ENCODE measurements at places on chromosomes 5 and 9. TPM values are rescaled to one million over a fixed set of nuclear protein-coding genes. Genes with fewer than 3 reads are reported as not detected.

The SAPCD2 gene
- 0.22 TPM for polyA plus RNA-seq

The CYSTM1 gene
- 12.8 TPM for polyA plus RNA-seq

The PHYKPL gene
- 19.5 TPM for polyA plus RNA-seq

The ANGPTL2 gene
- polyA plus RNA-seq: 0.10 TPM

The ADAMTS12 gene
- 0.08 TPM for polyA plus RNA-seq

The KCNT1 gene
- 0.67 TPM for polyA plus RNA-seq

The TMEFF1 gene
- 295 TPM for polyA plus RNA-seq

The TMEM215 gene
- not detected for polyA plus RNA-seq

The ECSCR gene
- not detected for polyA plus RNA-seq

The CORO2A gene
- 1.9 TPM for polyA plus RNA-seq

The SOWAHA gene
- 26.9 TPM for polyA plus RNA-seq

The PCDHA10 gene
- 6.7 TPM for polyA plus RNA-seq

The NRARP gene
- polyA plus RNA-seq: 1.4 TPM

The FASTKD3 gene
- 27.8 TPM for polyA plus RNA-seq

The NR5A1 gene
- polyA plus RNA-seq: 2.4 TPM

The QRFP gene
- not detected for polyA plus RNA-seq

All from neural cell (in vitro differentiated cells).